Peyer's patch (tissue), 4 donors: ENCODE measurements at places on chromosomes 11 and 22.
A peak's percentile ranks its signal among the peaks of the same experiment; 100 is the strongest.

- no peak for DNase-seq
Observed at GRCh38 chr11:115618428-115618827, 114.2 kb upstream of the CADM1 start.

DNA sequence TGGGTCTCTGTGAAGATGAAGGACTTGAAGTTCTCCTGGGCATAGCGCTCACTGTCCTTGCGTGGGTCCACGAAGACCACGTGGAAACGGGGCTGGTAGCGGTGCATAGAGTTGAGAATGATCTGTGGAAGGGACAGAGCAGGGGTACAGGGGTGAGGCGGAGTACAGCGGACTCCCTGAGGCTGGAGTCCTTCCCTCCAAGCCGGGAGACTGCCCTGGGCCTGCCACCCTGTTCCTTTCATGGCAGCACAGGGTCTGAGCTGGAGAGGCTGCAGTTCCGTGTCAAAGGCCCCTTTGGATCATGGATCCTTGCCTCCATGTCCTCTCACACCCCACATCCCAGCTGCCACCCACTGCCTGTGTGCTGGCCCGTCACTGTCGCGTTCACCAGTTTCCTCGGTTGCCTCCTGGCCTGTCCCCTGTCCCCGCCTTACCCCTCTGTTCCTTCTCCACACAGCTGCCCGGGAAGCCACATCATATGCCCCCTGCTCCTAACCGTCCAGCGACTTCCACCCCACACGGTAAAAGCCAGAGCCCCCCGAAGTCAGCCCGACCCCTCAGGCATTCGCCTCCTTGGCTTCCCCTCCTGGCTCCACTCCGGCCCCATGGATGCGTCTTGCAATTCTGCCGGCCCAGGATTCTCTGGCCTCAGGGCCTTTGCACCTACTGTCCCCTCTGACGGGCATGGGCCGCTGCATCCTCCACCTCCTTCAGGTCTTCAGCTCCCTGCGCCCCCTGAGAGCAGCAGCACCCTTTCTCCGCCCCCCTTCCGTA lies 3.4 kb upstream of the NUDT8 start:
- no peak for DNase-seq

GRCh38 chr11:106913141-106913540 lies 105.1 kb downstream of the GUCY1A2 start:
- no peak for DNase-seq

- no peak for DNase-seq
Observed at GRCh38 chr11:48109046-48109666, 107.5 kb upstream of the OR4B1 start.

- DNase-seq, result no peak
Observed at GRCh38 chr11:116167706-116168458, 604.9 kb downstream of the BUD13 start.

GRCh38 chr22:46175631-46176030 lies 25.3 kb downstream of the PPARA start:
- DNase-seq, result peak; percentile 21

GRCh38 chr11:123577081-123577598 lies 77.3 kb downstream of the SCN3B start:
- DNase-seq, result peak; percentile 81

- no peak for DNase-seq
Observed at GRCh38 chr11:86724137-86724536, 51.7 kb upstream of the ME3 start.
